ENCODE measurements at places on chromosomes 12 and 14.

GRCh38 chr12:34402228-34402898 lies 380.1 kb downstream of the ALG10 start:
- no peak for DNase-seq

DNA sequence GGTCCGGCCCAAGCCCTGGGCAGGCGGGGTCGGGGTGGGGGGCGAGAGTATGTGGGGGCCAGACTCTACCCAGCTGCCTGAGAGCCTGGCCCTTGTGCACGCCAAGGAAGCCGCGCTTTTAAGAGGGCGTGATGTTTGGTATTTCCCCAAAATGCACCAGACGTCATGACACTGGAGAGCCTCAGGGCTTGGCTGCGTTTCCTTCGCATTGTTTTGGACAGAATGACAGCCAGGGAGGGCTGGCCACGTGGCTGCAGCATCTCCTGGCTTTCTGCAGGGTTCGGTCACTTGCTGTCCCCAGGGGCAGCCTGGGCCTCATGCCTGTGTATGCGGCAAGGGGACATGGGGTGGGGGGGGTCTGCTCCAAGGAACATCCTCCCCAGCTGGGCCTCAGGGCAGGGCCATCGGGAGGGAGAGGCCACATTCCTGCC lies 16.1 kb upstream of the NUDT14 start:
- DNase-seq, result no peak

GRCh38 chr12:32010631-32011336 lies 51.6 kb downstream of the RESF1 start:
- DNase-seq, result no peak

DNA sequence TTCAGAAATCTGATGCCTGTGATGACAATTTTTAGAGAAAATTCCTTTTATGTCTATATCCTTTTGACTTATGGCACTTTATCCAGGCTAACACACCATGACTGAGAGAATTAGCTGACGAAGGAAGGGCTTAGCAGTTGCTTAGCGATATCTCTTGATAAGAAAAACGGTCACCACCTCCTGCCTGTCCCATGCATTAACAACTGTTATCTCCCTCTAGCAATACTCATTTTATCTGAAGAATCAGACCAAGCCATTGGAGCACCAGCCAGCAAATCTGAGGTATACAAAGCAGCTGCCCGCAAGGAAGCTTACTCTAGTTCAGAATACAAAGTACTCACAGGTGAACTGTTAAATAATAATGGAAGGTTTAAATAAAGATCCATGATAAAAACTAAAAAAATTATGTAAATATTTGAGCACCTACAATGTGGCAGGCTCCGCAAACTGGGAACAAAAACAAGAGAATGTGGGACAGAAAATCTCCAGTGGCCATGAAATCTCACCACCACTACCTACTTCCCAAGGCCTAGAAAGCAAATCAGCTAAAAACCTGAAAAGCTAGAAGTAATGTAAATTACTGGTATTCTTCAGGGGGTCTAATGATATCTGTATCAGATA lies 24.3 kb downstream of the PPM1H start:
- no peak for DNase-seq

DNA sequence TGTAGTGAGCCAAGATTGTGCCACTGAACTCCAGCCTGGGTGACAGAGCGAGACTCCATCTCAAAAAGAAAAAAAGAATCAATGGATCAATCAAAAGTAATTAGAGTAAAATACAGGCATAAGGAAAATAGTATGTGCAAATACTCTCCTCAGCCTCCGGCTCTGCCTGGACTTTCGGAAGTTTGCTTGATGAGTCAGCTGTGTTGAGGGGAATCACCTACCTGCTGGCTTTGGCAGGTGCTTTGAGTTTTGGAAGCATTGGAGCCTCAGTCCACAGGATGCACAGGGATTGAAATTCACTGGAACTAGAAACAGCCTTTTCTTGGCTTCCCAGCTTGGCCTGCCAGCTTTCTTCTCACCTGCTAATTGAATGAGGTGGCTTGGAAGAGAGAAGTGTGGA lies 268.2 kb downstream of the PCNX1 start:
- DNase-seq, result no peak

DNA sequence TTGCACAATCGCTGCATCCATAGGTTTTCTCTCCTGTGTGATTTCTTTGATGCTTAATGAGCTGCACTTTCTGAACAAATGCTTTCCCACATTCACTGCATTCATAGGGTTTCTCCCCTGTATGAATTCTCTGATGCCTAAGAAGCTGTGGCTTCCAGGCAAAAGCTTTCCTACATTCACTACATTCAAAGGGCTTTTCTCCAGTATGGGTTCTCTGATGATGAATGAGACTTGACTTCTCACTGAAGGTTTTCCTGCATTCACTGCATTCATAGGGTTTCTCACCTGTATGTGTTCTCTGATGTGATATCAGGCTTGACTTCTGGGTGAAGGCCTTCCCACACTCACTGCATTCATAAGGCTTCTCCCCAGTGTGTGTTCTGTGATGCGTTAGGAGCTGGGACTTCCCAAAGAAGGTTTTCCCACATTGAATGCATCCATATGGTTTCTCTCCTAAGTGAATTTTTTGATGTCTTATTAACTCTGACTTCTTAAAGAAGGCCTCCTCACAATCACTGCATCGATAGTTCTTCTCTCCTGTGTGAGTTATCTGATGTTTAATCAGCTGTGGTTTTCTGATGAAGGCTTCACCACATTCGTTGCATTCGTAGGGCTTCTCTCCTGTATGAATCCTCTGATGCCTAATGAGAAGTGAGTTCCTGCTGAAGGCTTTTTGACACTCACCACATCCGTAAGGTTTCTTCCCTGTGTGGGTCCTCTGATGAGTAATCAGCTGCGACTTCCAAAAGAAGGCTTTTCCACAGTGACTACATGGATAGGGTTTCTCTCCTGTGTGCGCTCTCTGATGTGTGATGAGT lies 30.3 kb downstream of the ZNF605 start:
- DNase-seq, result no peak

GRCh38 chr12:19507823-19508222 lies 68.5 kb downstream of the AEBP2 start:
- no peak for DNase-seq

GRCh38 chr14:99576304-99576703 lies 27.7 kb downstream of the CCDC85C start:
- DNase-seq, result no peak

- no peak for DNase-seq
Measured at GRCh38 chr12:82880442-82880901, 193.8 kb downstream of the TMTC2 start.

- no peak for DNase-seq
Measured at GRCh38 chr14:51871846-51872245, 11.4 kb downstream of the GNG2 start.

GRCh38 chr14:89828471-89829165 lies 125.9 kb downstream of the EFCAB11 start:
- no peak for DNase-seq

DNA sequence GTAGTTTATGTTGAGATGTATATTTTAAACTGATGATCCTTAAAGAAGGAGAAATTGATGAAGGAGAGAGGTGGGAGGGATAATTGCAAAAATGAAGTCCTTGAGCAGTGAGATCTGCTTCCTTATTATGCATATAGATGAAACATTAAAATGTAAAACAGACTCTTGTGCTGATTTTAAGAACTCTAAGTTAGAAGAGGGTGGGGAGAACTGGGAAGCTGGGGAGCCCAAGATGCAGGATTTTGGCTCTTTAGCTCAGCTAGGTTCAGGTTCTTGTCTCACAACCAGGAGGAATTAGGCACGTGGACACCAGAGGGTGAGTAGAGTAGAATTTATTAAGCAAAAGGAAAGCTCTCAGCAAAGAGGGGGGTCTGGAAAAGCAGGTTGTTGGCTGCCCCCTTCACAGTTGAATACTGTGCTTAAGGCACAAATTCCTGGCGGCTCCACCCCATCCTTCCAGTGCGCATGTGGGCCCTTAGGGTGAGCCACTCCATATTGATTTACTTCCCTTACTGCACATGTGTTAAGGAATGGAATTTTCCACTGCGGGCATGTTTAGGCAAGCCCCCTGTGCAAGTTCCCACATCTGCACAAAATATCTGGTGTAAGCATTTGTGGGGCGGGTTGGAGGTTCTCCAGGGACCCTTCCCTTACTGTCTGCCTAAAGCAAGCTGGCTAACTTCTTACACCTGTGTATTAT lies 141.9 kb downstream of the BICD1 start:
- DNase-seq, result no peak

DNA sequence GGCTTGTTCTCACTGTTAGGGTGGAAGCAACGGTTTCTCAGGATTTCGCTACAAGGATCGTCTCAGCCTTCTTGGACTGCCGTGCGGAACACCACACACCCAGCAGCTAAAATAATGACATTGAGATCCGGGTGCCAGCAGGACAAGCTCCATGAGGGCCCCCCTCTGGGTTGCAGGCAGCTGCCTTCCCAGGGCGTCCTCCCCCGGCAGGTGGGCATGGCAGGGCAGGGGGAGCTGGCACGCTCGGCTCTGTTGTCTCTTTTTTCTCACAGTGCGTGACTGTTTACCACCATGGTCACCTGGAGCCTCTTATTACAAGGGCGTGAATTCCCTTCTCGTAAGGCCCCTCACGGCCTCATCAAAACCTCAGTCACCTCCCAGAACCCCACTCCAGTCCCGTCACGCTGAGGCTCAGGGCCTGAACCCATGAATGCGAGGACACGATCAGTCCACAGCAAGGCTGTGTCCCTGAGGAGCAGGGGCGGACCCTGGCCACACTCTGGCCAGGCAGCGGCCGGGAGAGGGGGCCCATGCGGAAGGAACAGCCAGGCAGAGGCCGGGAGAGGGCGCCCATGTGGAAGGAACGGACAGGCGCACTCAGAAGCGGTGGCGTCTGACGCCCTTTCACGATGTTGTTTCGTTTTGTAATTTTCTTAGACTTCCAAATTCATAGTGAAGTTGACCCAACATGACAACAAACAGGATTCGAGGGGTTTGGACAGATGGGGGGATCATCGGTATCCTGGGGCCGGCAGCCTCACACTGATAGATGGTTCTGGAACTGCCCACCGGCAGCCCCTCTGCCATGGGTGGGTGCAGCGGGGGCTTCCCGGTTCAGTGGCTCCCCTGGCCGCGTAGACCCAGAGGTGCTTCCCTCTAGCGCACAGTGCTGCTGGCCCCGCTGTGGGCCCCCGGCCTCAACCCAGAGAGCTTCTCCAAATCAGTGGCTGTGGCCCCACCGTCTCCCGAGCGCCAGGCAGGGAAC lies 10.0 kb downstream of the LRCOL1 start:
- no peak for DNase-seq

DNA sequence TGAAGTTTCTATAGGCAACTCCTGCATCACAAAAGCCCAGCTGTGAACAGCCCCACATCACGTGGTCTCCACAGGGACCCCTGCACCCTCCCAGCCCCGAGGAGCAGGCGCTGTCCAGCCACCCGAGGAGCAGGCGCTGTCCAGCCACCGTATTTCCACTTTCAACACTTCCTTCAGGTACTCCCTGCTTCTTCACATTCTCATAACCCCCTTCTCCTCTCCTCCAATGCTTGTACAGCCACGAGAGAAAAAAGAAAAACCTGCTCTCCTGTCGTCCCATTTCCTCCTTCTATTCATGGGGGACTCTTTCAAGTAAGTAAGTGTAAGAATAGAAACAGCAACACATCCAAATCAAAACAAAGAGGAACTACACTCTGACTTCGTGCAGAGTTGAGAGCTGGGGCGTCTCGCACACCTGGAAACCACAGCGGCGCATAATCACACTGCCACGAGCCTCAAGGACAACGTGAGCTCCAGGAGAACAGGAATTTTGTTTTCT lies 11.9 kb downstream of the CDC42BPB start:
- DNase-seq, result no peak

- no peak for DNase-seq
Measured at GRCh38 chr14:22830443-22831010, 840 bp downstream of the MRPL52 start.

DNA sequence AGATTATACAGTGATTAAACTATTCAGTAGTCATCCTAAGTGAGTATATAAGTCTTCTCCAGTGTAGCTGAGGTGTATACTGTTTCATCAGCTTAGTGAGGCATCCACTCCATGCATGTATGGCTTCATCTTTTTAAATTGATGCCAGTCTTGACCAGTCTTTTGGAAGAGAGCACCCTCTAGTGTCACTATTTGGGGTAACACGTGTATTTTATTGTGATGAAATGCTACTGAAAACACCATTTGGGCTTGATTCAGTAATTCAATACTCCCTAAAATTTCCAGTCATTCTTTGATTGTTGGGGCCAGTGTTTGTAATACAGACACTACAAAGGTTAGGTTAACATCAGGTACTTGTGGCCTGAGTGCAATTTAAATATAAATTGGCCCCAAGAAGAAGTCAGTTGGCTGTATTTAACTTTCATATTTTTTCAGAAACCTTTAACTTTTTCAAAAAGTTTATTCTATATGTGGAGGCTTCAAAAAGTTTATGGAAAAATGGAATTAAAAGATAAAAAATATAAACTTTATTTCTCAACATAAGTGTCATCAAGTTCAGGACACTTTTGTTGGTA lies 35.3 kb downstream of the MIPOL1 start:
- no peak for DNase-seq

GRCh38 chr14:33525626-33526025 lies 425.2 kb downstream of the EGLN3 start:
- DNase-seq, result no peak

DNA sequence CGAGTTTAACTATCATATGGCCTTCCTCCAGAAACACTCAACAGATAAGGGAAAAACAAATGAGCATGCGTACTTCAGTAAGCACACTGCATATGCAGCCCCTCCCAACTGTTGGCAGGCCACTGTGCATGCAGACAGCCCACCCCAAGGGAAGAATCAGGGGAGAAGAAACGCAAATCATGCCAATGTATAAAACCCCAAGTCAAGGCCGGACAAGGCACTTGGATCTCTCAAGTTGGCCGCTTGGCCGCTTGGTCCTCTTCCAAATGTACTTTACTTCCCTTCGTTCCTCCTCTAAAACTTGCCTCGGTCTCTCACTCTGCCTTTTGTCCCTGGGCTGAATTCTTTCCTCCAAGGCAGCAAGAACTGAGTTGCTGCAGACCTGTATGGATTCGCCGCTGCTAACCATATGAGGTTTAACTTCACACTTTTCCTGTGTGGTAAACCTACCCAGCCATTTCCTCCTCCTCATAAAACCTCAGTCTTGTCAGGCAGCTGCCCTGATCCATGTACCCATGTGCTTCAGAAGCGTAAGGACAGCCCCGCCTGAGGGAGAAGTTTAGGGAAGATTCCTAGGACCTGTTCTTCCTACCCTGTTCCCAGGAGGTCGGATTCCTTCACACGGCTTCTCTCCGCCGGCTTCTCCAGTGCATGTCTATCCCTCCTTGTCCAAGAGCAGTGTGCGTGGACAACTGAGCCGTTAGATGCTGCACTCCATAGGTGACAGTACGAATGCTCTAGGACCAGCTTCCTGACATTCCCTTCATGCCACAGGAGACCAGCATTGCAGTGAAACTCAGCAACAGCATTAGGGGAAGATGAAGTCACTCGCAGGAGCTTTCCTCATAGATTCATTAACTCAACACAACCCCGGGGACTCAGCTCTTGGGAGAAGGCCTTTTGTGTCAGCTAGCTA lies 188.0 kb downstream of the MON2 start:
- DNase-seq, result no peak

Measured in activated CD4-positive, alpha-beta T cell treated with anti-CD3 and anti-CD28 coated beads, Interleukin-2, amount 50 U/mL, for 24 hours (primary cell).